MM.1S (cell line): ENCODE measurements at places on chromosomes 16 and 17.

GRCh38 chr17:42362245-42362961 is 25.8 kb downstream of the STAT3 start:
- DNase-seq: no peak

- peak; percentile 41 for DNase-seq
Observed at GRCh38 chr16:27235055-27235937, 32.0 kb downstream of the KDM8 start.

- DNase-seq: no peak
Observed at GRCh38 chr17:27532269-27533263, 76.3 kb downstream of the KSR1 start.

- DNase-seq: no peak
Observed at GRCh38 chr17:77068915-77069314, 71.9 kb upstream of the SEC14L1 start.

DNA sequence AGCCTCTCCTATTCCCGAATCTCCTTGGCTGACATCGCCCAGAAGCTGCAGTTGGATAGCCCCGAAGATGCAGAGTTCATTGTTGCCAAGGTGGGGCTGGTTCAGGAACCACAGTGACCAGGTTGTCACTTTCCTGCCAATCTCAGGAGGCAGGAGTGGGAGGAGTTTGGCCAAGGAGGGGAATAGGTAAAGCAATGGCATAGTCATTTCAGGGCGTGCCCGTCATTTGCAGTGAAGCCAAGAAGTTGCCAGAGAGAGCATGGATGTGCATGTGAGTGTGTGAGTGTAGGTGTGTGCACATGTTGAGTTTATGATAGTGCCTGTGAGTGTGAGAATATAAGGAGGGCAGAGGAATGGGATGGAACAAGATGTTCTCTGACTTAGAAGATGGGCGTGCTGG is 14.8 kb downstream of the PSMD3 start:
- no peak for DNase-seq

DNA sequence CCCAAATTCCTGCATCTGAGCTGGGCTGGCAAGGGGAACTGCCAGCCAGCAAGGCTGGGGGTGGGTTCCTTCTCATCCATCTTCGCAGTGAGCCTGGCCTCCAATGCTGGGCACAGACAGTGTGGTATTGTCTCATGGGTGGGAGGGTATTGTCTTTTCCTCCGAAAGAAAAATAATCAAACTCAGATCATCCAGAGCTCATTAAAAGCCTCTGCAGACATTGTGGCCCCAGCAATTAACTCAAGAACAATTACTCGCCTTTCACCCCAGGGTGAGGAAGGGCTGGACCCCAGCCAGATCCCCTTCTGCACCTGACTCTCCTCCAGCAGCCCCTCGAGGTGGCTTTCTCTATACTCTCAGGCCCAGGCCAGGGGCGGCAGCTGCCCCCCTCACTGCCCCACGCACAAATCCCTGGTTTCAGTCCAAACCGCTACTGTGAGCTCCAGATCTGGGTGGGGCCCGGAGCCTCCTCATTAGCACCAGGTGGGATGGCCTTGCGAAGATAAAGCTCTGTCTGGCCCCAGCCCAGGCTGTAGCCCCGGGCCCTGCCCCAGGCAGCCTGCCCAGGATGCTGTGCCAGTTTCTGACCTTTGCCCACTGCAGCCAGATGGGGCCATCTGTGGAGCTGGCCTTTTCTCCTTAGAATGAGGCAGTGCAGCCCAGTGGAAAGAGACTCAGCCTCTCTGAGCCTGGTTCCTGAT is 2.3 kb upstream of the KRT15 start:
- DNase-seq: no peak

DNA sequence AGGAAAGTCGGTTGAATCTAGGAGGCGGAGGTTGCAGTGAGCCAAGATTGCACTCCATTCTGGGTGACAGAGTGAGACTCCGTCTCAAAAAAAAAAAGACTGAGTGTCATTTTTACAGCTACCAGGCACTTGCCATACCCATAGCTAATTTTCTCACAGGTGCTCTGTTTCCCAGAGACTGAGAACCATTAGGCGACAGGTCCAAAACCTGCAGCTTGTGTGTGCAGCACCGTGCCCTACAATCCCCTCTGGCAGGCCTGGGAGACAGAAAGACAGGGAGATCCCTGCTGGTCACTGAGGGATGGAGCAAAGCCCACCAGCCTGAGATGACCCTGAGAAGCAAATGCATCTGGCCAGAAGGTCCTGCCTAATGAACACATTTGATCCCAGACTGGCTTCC is 2.7 kb downstream of the TFAP4 start:
- DNase-seq: no peak

DNA sequence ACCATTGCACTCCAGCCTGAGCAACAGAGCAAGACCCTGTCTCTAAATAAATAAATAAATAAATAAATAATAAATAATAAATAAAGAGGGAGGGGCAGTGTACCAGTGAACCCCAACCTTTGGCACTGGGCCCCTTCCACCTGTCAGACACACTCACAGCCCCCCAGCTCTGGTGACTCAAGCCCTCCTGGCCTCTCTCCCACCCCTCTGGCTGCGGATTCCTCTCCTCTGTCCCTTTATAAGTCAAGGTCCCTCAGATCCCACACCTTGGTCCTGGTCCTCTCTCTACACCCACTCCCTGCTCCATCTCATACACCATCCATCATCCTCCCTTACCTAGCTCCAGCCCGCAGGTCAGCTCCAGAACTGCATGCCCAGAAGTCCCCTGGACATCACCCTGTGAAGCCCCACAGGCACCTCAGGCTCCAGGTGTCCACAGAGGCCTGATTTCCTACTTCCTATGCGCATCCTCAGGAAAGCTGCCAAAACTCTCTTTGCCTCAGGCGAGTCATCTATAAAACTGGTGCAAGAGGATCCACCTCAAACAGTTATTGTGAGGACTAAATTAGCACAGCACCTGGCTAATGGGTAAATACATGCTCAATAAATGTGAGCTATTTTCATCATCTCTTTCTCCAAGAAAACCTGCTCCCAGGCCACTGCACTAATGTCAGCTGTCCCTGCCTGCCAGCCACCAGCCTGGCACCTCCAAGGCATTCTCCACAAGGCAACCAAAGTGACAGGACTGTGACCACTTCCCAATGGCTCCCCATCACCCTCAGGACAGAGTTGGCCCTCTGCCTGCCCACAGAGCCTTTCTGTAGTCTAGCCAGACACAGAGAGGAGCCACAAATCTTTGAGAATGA is 46.8 kb downstream of the BEAN1 start:
- DNase-seq: no peak

GRCh38 chr16:2874912-2875362 is 8.1 kb upstream of the FLYWCH2 start:
- peak; percentile 82 for DNase-seq

GRCh38 chr17:59234631-59235030 is 14.3 kb downstream of the GDPD1 start:
- DNase-seq: peak; percentile 52

GRCh38 chr16:2429771-2430663 is 770 bp downstream of the CCNF start:
- peak; percentile 71 for DNase-seq

GRCh38 chr17:4788807-4789700 is at the start of gene GLTPD2:
Gene GLTPD2, plus strand, starts transcription at chr17:4788964. Its CDS starts 48 bp downstream, at chr17:4789012.
- DNase-seq: no peak

DNA sequence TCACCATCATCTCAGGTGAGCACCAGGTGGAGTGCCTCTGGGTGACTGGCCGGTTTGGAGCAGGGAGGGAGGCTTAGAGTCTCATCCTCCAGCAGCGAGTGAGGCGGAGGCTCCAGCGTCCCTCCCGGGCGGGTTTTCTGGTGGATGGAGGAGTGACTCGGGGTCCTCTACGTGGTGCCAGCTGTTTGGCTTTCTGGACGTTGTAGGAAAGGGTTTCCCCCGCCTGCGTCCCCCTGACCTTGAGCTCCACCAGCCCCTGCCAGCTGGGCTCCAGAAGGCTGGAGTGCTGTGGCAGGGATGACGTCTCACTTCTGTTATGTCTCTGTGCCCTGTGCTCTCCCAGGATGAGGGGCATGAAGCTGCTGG is 522 bp downstream of the DNASE1 start:
- no peak for DNase-seq
